ENCODE measurements at places on chromosomes 12 and 14.

DNA sequence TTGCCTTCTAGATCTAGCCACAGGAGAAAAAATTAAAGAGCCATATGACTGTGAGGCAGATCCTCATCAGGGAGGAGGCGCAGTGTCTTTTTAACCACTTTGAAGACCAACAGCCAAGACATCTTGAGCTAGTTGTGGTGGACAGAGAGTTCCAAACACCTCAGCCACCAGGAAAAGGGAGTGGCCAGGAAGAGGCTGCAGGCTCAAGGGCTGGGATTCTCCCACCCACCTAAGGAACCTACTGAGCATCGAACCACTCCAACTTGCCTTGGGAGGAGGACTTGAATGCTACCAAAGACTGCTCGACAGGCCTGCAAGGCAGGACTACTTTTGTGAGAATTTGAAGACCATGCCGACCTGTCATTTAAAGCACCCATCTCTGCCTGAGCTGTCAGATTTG is 14.5 kb upstream of the MDM2 start:
- no peak for DNase-seq

GRCh38 chr12:28486521-28486920 is 296.3 kb downstream of the CCDC91 start:
- no peak for DNase-seq

DNA sequence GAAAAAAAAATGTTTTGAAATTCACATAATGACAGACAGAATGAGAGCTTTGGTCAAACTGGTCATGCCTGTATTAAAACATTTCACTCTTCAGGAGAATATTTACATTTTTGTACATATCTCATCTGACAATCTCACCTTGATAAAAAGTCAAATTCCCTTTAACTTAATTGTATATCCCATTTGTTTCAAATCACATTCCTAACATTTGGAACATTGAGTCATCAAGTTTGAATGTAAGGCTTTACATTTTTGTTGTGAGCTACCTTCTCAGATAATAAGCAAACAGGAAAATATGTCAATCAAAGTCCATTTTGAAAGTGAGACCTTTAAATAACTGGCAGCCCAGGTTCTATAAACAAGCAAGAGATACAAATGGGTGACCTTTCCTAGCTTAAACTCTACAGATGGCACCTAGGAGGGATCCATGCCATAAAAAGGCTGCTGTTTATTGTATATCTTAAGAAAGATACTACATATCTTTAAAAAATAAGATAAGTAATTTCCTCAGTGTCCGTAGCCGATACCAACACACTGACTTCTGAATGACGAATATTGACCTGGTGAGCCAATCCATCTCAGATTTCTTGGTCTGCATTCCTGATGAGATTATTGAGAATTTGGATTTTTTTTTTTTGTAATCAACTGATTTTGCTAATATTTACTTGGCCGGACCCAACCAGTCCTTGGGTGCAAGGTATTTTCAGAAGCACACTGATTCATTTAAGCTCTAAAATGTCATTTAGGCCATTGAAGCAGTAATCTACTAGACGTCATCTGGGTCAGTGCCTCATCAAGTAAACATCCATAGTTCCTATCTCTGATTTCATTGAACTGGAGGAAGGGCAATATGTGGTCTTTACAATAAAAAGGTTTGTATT is 259.6 kb downstream of the BTG1 start:
- DNase-seq, result no peak

DNA sequence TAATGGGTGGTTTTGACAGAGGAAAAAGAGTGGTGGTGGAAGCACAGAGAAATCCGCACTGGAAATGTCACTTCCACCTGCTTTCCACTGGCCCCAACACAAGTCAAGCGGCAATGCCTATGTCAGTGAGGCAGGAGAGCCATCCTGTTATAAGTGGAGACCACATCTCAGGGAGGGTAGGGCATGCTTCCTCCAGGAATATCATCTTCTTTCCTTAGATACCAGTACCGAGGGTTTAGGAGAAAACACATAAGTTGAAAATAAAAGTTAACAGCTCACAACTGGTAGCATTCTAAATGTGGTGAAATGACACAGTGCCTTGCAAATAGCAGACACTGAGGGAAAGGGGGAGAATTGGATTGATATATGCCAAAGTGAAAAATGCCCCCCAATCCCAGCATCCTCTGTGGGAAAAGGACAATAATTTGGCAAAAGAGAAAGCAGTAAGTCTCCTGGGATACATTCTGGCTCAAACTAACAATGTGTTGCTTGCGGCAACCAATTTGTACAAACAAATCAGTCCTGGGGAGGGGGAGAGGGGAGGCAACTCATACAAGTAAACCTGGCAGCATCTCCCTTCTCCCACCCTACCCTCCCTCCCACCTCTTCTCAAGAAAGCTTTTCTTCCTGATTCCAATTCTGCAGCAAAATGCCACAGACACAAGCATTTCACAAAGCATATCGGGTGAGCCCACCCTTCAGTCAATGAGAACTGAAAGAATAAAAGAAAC is 57.1 kb downstream of the STON2 start:
- DNase-seq, result no peak

DNA sequence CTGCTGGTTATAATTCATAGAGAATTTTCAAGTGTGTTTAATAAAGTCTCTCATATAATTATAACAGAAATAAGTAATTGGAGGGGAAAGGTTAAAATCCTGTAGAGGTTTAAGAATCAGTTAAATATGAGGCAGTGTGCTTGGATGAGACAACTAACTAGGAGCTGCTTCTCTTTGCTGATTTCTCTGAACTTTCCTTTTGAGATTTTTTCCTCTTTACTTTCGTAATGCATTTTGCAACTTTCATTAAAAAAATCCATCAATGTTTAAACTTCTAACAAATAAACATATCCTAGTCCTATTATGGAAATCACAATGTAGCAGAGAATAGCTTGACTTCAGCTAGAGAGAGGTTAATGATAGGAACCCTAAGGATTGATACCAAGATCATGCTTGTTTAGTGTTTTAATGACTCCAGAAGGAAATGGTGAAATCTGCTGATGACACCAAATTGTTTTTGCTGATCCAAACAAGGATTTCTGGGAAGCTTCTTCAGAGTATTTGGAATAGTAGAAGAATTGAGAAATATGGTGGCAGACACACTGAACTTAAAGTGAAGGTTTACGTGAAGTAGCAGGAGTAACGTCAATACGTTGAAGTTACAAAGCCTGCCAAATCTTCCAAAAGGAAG is 122.6 kb downstream of the RAD51B start:
- no peak for DNase-seq

GRCh38 chr12:18723752-18724151 is 14.1 kb downstream of the PLCZ1 start:
- DNase-seq, result peak; percentile 18

GRCh38 chr14:99789581-99789980 is 3.6 kb upstream of the EML1 start:
- no peak for DNase-seq

GRCh38 chr12:47164724-47165439 is 85.1 kb upstream of the AMIGO2 start:
- no peak for DNase-seq

- DNase-seq, result no peak
These were observed 33.5 kb upstream of the DICER1 start for GRCh38 chr14:95190857-95191256.

GRCh38 chr12:53078425-53079225 is 565 bp downstream of the SPRYD3 start:
- DNase-seq, result no peak

DNA sequence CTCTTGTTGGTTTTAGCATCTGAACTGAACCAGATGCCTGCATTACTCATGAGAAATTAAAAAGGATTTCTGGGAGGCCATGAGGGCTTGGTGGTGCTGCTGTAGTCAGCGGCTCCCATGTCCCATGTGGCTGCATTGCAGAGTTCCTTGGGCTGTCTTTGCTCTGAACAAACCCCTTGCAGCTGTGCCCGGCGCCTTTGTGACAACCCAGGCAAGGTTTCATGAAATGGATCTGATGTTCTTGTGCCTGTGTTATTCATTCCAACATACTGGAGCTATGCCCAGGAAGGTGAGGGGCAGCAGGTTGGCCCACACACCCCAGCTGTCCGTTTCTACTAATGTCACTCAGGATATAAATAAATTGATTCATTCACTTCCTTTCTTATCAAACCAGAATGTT is 40.8 kb downstream of the TGFB3 start:
- DNase-seq, result no peak

DNA sequence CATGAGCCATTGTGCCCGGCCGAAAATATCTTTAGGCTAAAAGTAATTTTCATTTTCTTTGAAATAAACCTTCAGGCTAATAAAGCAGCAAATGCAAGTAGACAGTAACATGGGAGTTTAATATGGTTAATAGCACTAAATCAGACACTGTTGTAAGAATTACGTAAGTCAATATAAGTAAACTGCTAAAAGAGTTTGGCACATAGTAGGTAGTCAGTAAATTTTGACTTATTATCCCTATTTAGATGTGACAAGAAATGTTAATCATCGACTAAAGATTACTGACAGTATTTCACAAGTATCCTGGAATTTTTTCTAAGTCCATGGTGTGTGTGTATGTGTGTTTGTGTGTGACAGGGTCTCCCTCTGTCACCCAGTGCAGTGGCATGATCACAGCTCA is 3.9 kb downstream of the PPP4R3A start:
- no peak for DNase-seq

DNA sequence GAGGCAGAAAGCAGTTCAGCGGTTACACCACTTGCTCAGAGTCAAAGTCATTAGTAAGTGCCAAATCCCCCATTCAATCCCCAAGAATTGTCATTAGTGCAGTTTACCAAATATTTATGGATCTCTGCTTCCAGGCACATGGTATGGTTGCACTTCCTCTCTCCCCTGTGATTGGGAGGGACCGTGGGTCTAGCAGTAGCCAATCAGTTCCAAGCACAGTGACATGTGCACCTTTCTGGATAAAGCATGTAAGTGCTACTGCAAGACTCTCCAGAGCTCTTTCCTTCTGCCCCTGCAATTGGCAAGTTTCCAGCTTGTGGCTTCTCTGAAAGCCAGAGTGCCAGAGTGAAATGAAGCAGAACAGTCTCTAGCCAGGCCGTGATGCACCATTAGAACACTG is 85.3 kb upstream of the FLRT2 start:
- DNase-seq, result no peak

DNA sequence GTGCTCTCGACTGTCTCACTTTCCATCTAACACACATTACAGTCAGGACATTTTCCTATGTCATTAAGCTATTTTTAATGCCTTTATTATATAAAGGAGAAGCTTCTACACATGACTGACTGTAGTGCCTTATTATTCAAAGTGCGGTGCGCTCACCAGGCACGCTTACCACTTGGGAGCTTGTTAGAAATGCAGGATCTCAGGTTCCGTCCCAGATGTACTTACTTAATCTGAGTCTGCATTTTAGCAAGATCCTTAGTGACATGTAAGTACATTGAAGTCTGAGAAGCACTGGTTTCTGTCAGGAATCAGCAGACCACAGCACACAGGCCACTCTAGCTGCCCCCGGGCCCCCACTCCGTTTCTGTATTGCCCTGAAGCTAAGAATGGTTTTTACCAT is 44.7 kb upstream of the MDM1 start:
- no peak for DNase-seq

DNA sequence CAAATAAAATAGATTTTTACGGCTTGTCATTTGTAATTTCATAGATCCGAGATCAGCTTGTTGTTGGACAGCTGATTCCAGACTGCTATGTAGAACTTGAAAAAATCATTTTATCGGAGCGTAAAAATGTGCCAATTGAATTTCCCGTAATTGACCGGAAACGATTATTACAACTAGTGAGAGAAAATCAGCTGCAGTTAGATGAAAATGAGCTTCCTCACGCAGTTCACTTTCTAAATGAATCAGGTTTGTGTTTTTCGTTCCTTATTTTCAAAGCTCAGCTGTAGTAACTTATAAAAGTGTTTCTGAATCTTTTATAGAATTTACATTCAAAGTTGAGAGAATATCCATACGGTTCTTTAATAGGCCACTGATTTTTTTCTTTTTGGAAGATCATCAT is 89.1 kb downstream of the LRRK2 start:
- DNase-seq, result no peak

GRCh38 chr12:129331356-129332085 is 478.2 kb downstream of the GLT1D1 start:
- no peak for DNase-seq

DNA sequence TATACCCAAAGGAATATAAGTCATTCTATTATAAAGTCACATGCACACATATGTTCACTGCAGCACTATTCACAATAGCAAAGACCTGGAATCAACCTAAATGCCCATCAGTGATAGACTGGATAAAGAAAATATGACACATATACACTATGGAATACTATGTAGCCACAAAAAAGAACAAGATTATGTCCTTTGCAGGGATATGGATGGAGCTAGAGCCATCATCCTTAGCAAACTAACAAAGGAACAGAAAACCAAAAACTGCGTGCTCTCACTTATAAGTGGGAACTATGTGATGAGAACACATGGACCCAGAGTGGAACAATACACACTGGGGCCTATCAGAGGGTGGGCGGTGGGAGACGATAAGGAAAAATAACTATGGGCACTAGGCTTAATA is 21.3 kb downstream of the FBXO21 start:
- no peak for DNase-seq

GRCh38 chr14:54818201-54819133 is 84.2 kb downstream of the GCH1 start:
- peak; percentile 20 for DNase-seq

GRCh38 chr12:13431041-13431440 is 234.5 kb downstream of the EMP1 start:
- no peak for DNase-seq

Measured in fibroblast of the conjunctiva (primary cell).